ENCODE measurements at places on chromosomes 5 and 9.
A peak's percentile ranks its signal among the peaks of the same experiment; 100 is the strongest.

DNA sequence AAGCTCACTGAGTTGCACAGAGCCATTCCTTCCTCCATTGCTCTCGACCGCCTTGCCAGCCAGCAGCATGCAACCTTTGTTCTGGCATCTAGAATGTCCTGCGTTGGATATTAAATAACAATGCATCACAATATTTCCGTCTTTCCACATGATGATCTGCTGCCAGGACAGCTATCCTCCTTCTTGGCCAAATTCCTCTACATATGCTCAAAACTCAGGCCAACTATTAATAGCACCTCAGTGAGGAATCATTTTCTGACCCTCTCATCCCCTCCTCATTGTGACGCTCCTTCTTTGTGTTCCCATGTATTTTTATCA is 128.6 kb downstream of the MYO10 start:
- DNase-seq, result no peak

- no peak for DNase-seq
These were observed 432.1 kb upstream of the BRINP1 start for GRCh38 chr9:119801311-119801710.

DNA sequence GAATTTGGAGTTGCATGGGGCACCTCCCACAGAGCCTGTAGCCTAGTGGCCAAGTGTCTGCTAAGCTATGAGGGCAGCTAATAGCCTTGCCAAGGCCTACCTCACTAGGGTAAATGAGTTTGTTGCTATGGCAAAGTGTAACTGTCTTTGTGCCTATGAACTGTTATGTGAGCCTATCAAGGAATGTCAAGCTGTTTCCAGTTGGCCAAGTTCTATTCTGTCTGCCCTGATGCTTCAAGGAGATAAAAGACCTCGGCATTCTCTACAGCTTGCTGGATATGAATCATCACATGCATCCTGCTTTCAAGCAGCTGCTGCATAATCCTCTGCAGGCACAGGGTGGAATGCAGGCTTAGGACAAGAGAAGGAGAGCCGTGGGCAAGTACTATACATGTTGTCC is 69.8 kb upstream of the CCDC112 start:
- DNase-seq, result no peak

- no peak for DNase-seq
These were observed 130.6 kb downstream of the TENT4A start for GRCh38 chr5:6843821-6844220.

DNA sequence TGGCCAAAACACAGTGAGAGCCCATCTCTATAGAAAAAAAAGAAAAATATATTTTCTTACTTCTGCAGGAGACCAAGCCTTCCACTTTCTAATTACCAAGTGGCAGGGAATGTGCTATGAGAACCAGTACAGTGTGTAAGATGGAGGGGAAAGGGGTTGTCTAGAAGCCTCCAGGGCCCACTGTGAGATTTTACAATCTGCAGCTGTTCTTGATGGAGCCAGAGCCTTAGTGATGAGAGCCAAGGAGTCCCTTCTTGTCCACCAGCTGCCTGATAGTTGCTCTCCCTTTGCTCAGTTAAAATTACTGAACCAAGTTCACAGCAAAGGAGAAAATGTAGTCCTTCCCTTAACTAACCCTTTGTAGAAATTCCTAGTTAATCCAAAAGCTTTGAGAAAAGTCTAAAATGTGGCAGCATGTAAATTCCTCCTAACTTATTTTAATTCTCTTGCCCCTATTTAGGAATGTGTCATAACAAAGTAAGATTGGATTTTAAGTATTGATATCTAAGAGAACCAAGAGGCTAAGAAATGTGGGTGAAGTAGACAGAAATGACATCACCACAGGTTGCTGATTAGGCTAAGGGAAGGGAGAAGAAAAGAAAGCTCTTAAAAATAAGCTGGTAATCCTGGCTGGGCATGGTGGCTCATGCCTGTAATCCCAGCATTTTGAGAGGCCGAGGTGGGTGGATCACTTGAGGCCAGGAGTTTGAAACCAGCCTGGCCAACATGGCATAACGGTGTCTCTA is 19.3 kb downstream of the SRP19 start:
- DNase-seq, result no peak

DNA sequence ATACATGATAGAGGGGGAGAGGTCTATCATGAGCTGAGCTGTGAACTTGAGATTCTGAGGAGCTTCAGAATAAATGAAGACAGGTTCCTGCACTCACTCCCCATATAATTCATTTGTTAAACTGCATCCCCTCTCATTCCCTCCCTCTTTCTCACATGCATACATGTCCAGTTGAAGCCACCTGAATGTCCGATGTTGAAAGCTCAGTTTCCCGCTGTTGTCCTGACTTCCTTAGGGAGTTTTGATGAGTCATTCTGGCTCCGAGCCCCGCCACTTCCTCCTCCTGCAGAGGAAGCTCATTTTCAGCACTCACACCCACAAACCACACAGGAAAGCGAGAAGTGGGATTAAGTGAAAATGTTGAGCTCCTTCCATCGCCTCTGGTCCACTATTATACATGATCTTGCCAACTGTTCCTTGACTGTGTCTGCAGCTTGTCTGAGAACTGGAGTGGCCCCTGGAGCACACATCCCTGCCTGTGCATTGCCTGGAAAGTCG is 121.2 kb downstream of the CEMIP2 start:
- peak; percentile 57 for DNase-seq

DNA sequence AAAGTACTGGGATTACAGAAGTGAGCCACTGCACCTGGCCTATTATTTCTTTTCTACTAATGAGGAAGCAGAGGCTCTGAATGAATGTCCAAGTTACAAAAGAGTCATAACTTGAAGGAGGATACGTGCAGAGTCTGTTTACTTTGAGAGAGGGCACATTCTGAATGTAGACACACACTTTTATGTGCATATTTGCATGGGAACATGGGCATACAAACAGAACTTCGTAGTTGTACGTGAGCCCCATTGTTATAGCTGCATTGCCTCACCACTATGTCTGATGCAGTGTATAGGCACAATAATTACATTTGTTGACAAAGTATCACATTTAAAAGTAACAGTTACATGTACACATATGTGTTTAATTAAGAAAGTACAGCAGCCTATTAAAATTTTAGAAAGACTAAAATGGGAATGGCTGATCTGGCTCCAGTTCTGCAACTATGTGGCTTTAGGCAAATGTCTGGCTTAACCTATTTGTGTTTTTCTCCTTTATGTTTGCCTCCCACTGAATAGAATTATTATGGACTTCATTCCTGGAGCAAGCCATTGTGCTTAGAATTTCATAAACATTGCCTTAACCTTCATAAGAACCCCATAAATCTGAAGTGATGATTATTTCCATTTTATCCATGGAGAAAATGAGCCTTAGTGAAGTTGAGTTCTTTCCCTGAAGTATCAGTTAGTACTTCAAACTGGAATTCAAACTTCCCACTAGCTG is 3.0 kb upstream of the DPYSL3 start:
- DNase-seq, result no peak

- no peak for DNase-seq
These were observed 79.1 kb upstream of the CPEB4 start for GRCh38 chr5:173809014-173809413.

DNA sequence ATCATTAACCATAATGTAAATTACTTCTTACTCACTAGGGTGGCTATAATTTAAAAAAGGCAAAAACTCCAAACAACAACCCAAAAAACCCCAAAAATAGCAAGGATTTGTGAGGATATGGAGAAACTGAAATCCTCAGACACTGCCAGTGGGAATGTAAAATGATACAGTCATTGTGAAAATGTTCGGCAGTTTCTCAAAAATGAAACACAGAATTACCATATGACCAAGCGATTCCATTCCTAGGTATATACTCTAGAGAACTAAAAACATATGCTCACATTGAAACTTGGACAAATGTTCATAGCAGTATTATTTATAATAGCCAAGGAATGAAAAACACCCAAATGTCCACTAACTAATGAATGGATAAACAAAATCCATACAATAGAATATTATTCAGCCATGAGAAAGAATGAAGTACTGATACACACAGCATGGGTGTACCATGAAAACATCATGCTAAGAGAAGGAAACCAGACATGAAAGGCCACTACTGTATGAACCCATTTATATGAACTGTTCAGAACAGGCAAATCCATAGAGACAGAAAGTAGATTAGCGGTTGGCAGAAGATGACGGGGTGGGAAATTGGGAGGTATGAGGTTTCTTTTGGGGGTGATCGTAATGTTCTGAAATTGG is 119.1 kb downstream of the MAPKAP1 start:
- DNase-seq, result no peak

DNA sequence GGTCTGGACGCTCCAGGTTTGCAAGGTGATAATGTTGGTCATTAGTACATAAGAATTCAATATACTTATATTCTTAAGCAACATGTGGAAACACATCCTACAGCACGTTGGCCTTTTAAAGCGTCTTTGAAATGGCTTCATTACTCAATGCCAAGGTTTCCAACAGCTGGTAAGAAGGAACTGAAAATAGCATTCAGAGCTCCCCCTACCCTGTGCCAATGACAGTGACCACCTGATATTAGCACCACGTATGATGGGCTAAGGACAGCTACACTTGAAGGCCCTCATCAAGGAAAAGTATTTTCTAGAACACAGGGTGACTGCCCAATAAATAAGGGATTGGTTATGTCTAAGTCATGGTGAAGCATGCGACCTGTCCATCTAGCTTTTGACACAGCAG is 9.9 kb downstream of the ZNF622 start:
- DNase-seq, result no peak

DNA sequence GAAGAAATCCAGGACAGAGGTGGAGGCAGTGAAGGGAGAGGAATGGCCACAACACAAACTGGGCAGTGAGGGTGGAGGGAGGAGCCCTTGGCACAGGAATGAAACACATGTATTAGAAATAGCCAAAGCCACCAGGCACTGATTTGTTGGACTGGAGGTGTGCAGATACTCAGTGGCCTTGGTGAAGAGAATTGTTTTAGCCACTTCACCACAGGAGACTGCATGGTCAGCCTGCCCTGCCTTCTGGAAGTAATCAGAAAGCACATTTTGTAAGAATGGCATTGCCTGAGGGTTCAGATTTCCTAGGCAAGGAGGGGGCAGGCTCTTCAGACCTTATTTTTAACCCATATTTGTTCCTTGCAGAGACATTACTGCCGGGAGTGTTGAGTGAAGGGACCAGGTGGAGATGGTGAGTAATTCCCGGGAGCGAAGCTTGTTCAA is 2.2 kb downstream of the SGCD start:
- no peak for DNase-seq

- DNase-seq, result no peak
These were observed 1584.4 kb downstream of the EFNA5 start for GRCh38 chr5:106086352-106086751.

DNA sequence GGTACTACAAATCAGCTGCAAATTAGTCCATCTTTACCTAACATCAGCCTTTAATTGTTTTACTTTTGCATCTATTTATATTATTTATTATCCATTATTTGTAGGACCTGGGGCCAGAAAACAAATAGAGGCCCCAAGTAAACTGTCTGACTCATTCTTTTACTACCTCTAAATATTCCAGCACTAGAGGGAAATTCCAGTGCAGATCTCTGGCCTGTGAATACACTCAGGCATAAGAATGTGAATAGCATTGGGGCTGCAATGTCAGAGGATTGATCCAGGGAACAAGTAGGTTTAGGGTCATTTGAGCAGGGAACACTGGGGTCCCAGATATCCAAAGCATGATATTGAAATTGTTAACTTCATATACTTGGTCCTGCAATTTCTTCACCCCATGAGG is 176.6 kb upstream of the TYRP1 start:
- DNase-seq, result no peak

GRCh38 chr9:108478431-108479332 is 377.1 kb downstream of the ACTL7B start:
- DNase-seq, result no peak

- DNase-seq, result no peak
These were observed 15.8 kb downstream of the VAV2 start for GRCh38 chr9:133976191-133976861.

DNA sequence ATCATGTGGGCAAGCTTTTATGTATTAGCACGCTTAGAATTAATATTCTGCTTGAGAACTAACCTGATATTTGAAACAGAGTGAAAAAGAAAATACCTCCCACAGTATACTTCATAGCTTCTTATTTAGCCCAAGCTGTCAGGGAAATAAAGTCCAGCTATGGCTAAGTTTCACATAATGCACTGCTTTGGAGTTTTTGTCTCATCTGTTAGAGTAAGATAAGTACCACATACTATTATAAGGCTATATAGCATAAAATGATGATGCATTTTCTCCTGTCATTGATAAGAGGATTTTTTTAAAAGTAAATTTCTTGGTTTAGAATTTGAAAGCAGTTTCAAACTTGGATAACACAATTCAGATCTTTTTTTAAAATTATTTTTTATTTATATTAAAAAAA is 2.4 kb upstream of the ANKDD1B start:
- DNase-seq, result no peak

DNA sequence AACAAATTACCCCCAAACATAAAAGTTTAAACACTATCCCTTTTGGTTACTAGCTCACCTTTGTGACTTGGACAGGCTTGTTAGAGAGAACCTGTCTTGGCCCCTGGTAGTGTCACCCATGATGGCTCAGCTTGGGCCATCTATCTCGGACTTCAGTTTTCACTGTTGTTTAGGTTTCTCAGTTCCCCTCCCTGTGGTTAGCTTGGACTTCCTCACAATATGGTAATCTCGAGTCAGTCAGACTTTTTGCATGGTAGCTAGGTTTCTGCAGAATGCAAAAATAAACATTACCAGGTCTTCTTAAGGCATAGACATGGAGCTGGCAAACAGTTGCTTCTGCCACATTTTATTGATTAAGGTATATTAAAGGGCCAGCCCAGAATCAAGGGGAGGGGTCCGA is 324.3 kb upstream of the RORB start:
- DNase-seq, result no peak

DNA sequence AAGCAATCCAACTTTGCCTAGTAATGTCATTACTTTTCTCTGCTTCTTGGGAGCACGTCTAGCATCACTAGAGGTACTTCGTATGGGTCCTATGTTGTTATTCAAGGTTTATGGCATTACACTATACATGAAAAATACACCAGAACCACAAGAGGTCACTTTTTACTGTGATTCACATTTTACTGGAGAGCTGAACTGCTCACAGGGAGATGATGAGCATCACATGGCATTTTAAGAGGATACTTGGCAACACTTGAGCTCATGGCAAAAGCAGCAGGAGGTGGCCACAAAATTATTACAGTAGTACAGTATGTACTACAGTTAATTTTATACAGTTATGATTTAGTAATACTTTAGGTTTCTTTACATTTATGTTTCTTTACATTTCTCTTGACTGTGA is 223.4 kb downstream of the PARP8 start:
- DNase-seq, result no peak

- no peak for DNase-seq
These were observed 2.8 kb upstream of the PCA3 start for GRCh38 chr9:76761448-76761847.

DNA sequence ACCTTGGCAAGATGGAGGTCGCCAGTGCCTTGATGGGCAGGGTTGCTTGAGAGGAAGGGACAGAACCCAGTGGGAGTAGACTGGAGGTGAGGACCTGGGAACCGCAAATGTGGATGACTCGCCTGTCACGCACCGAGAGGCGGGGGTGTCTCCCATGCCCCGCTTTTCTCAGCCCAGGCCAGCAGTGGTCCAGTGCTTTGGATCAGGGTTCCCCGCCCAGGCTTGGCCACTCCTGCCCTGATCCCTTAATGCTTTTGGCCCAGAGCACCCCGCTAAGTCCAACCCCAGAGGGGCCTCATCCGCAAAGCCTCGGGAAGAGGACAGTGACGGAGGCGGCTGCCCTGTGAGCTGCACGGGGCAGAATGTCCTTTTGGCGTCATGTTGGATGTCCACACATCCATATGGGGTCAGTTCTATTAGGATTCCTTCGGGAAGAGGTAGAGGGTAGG is 2.4 kb downstream of the MRPS2 start:
- no peak for DNase-seq

GRCh38 chr9:113176803-113177202 is 26.0 kb downstream of the SLC31A2 start:
- no peak for DNase-seq

All from activated CD8-positive, alpha-beta memory T cell treated with anti-CD3 and anti-CD28 coated beads, Interleukin-2, amount 10 ng/mL, durations not matched to agents 7 days and 5 days (primary cell).